ENCODE measurements at places on chromosomes 7 and 10. TPM values are rescaled to one million over a fixed set of nuclear protein-coding genes. Genes with fewer than 3 reads are reported as not detected.

GRCh38 chr10:31152421-31153135, 120.9 kb upstream of the ZNF438 start:
- DNase-seq, result peak; percentile 38

GRCh38 chr10:9229702-9230244, 1175.3 kb downstream of the GATA3 start:
- no peak for DNase-seq

- no peak for DNase-seq
Observed at GRCh38 chr7:150371996-150372270, 3.3 kb downstream of the REPIN1 start.

- DNase-seq, result peak; percentile 44
Observed at GRCh38 chr10:89129911-89130310, 77.2 kb downstream of the CH25H start.

- DNase-seq, result no peak
Observed at GRCh38 chr10:122132882-122133565, 138.1 kb upstream of the BTBD16 start.

The IFIT3 gene
- 27.9 TPM for total RNA-seq

DNA sequence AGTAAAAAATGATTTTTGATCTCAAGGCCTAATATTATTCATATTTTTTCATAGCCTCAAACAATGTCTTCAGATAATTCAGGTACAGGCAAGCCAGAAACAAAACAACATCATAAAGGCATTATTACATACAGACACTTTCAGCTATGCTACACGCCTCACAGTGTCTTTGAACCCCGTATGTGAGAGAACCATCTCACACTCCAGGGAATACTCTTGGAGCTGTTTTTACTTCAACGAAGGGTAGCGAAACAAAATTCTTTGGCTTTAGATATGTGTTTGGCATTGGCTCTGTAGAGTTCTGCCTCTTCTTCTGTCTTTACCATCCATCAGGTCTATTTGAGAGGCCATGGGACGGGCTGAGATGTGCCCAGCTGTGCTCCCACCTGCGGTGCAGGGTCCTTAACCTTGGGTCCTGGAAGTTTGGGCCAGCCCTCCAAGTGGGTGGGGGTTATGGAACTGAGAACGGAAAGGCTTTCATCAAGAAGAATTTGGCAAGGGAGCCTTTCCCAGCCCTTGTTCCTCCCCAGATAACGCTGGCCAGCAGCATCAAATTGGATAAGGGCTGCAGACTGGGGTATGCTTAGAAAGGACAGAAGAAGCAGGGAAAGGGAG, 276.9 kb downstream of the TCF7L2 start:
- no peak for DNase-seq

The GNAT3 gene
- total RNA-seq, result not detected

The PSD gene
- total RNA-seq, result 0.54 TPM

GRCh38 chr7:70072220-70072619, 473.9 kb downstream of the AUTS2 start:
- DNase-seq, result peak; percentile 74

DNA sequence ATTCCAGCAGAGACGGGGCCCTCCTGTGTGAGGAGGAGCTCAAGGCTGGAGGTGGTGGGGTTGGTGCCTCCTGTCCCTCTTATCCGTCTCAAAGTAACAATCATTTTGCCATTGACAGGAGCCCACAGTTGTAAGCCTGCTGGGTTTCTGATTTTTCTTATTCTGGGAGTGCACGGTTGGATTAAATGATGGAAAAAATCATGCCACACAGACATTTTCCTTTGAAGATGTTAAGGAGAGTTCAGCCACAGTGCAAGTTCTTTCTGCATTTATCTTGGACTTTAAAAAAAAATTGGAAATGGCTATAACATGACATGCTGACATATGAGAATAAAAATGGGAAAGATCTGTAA, 8.4 kb upstream of the LYZL1 start:
- no peak for DNase-seq

- no peak for DNase-seq
Observed at GRCh38 chr7:28879105-28879504, 79.0 kb downstream of the TRIL start.

The GJD4 gene
- total RNA-seq, result not detected

GRCh38 chr10:23404461-23404980, 34.4 kb upstream of the OTUD1 start:
- no peak for DNase-seq

GRCh38 chr7:28149291-28150101, 31.1 kb downstream of the JAZF1 start:
- no peak for DNase-seq

The ABCB1 gene
- 784 TPM for total RNA-seq

Measured in adrenal gland (tissue), 19 donors.